ENCODE measurements at places on chromosomes 5 and 9. TPM values are rescaled to one million over a fixed set of nuclear protein-coding genes. Genes with fewer than 3 reads are reported as not detected.

DNA sequence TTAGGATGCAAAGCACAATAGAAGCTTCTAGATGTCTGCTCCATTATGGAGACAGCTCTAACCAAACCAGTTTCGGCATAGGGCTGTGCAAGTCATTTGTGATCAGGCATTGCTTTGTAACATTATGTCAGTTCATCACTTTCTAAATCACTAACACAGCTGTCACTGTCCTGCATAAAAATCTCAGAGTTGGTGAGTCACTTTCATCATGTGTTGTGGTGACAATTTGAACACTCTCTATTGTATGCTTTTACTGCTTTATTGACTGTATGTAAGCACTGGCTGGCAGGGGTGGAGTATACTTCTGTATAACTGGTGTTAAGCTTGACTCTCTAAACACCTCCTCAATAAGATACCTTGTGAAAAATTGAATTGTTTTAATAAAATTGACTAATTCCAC, 77.9 kb downstream of the SLCO4C1 start:
- DNase-seq = no peak

CCL21 gene
- not detected for total RNA-seq

IFNA2 gene
- not detected for total RNA-seq

GRCh38 chr5:126636956-126637355, 36.2 kb downstream of the PHAX start:
- no peak for DNase-seq

OMD gene
- not detected for total RNA-seq

CEL gene
- 1.0 TPM for total RNA-seq

DNA sequence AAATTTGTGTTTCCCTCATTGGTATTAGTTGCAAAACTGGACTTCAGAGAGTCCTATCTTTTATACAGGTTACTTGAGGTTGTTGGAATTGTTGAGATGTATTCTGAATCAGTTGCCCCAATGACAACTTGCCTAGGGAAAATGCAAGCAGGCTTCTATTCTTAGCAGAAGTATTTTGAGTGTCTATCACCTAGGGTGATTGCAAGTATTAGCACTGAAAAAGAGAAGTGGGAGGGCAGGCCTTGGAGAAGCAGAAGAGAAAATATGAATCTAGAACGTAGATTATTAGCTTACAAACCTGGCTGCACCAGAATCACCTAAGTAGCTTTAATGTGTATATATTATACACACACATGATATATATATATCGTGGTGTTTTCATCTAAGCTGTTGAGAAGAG, 43.2 kb downstream of the ADAMTS12 start:
- DNase-seq = no peak

GRCh38 chr9:33081128-33081851, 4.8 kb upstream of the SMU1 start:
- DNase-seq = peak; percentile 79

- DNase-seq = peak; percentile 47
Measured at GRCh38 chr9:120877276-120878034, 467 bp upstream of the PHF19 start.

GRCh38 chr9:121499427-121500164, at the start of gene GGTA1:
Gene GGTA1 (minus strand): TSS chr9:121499844. CDS start chr9:121467922, 31,922 bp downstream.
- DNase-seq = peak; percentile 16

SLC9A3 gene
- 4.7 TPM for total RNA-seq

- no peak for DNase-seq
Measured at GRCh38 chr9:88880199-88880598, 111.1 kb upstream of the S1PR3 start.

DNA sequence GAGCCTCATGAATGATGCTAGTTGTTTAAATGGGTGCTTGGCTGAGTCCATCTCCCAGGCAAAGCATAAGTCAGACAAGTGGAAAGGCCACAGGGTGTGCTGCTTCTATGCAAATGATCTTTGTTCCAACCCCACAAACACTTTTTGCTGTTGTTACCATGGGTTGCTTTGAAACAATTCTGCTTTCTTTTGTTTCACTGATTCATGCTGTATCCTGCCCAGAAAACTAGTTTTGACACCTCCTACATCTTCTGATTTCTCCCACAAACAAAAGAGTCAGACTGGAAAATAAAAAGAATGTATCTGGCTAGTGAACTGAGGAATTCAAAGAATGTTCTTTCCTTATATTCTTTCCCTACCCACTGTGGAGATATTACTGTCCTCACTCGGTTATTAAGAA, 298.6 kb downstream of the DIRAS2 start:
- peak; percentile 27 for DNase-seq

DNA sequence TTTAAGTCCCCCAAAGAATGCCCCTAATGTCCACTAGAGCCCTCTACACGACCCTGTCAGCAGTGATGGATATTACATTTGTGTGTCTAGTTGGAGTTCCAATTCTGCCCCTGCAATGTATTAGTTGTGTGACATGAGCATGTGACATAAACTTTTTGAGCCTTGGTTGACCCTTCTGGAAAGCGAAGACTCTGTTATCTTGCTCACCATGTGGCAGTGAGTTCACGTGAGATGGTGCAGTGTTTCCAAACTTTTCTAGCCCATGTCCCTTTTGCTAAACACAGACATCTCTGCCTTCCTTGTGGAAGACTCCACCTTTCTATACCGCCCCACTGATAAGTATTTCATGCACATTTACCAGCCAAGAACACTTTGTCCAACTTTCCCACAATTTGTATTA, 87.0 kb upstream of the BOD1 start:
- no peak for DNase-seq

DNA sequence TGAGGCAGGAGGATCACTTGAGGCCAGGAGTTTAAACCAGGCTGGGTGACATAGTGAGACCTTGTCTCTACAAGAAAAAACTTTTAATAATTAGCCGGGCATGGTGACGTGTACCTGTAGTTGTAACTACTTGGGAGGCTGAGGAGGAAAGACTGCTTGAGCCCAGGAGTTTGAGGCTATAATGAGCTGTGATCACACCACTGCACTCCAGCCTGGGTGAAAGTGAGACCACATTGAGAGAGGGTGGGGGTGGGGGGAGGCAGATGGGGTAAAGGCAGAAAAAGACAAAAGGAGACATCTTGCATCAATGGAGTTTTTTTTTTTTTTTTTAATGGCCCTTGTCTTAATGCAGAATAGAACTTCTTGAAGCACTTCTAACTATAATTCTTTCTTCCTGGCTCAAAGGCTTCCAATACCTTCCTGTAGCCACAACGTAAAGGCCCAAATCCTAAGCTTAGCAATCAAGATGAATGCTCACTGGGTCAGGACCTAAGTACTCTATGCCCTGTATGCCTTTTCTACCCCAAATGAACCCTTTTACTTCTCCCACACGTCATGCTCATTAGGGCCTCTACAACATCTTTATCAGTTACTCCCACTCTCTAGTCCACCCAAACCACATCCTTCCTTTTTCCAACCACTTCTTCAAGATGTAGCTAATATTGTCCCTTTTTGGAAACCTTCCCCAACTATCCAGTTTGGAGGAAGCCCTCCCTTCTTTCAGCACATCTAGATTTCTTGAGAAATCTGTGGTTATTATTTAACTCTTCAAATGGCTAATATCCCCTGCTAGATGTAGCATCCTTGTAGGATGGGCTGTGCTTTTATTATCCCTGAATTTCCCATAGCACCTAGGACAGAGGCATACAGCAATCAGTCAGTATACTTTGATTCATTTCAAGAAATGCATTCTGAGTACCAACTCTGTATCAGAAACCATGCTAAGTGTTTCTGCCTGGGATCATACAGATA, 40.8 kb downstream of the CSF2 start:
- no peak for DNase-seq

TSSK1B gene
- not detected for total RNA-seq

MEIKIN gene
- total RNA-seq = not detected

DNA sequence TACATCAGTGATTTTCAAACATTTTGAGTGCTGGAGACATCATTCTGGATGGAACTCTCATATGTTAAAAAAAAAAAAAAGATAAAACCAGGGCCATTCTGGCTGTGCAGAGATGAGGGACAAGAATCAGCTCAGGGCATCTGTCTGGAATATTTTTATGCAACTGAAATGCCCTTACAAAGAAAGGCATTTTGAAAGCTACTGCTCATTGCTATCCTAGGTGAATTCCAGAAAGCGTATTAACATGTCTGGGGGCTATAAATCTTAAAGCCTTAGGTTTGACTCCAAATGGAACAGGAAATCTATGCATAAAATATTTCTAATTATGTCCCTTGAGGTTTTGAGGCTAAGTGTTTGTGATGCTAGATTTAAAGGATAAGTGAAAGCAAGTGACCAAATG, 14.9 kb upstream of the PCSK1 start:
- DNase-seq = no peak

DNA sequence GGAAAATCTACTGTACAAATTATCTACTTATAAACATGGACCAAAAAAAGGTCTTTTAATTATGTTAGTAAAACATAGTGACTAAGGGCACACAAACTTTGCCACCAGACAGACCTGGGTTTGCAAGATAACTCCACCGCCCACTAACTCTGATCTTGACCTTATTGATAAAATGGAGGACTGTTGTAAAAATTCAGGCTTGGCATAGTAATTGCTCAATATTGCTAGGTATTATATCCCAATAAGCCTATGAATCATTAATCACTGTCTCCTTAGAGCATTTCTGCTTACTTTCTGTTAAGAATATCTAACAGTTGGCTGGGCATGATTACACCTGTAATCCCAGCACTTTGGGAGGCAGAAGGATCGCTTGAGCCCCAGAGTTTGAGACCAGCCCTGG, 3.8 kb downstream of the C9orf40 start:
- no peak for DNase-seq

- no peak for DNase-seq
Measured at GRCh38 chr5:179275381-179275878, 69.8 kb downstream of the ADAMTS2 start.

- no peak for DNase-seq
Measured at GRCh38 chr5:74402553-74402952, 238.0 kb downstream of the ENC1 start.

Measured in A172 (cell line).